ENCODE measurements at places on chromosomes 3 and 15.

DNA sequence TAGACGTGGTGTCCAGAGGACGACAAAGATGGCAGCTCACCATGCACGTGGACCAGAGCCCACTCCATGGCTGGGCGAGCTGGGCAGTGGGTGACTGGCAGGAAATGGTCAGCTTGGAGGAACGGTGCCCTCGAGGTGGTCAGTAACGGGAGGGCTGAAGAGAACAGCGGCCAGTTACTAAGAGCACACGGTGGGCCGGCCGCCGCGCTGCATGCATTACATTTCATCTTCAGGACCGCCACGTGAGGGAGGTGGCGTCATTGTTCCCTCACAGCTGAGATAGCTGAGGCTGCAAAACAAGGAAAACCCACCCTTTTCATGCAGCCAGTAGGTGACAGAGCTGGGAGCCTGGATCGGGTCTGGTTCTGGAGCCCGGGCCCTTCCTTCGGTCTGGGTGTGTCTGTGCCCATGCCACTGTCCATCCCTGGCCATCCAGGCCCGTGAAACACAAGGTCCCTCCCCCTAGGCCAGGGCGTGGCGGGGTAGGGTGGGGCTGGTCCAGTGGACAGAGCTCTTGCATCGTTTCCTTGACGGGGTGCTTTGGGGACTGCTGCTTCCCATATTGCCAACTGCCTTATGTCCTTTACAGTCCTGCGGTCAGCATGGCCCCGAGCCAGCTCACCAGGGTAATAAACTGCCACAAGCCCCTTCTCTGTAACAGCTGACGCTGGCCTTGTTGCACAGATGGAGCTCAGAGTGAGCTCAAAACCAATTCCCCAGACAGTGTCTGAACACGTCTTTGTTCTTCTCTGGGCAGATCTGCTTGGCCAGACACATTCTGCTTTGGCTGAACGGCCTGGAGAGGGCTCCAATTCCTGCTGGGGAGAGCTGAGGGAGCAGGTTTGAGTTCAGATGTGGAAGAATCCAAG is 51.8 kb downstream of the RGMA start:
- DNase-seq: no peak

GRCh38 chr3:169563775-169564059 is 99.8 kb downstream of the MECOM start:
- no peak for DNase-seq

GRCh38 chr3:125142420-125142778 is 70.1 kb downstream of the SLC12A8 start:
- DNase-seq: no peak

- no peak for DNase-seq
Observed at GRCh38 chr15:97961067-97961954, 808 bp downstream of the ARRDC4 start.

DNA sequence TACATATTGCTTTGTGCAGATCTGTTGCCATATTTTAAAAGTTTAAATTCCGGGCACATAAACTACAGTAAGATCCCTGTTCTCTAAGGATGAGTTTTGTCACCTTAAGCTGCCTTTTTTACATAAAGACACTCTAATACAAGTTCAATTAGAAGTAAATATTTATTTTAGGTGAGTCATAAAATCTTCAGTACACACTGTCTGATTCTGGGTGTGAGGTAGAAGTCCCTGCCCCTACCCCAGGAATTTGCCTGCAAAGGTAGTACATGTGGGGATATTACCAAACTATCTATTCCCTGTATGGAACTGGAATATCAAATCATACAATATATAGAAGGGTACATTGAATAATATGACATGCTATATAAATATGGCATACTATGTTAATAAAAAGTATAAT is 6.3 kb downstream of the SCG3 start:
- DNase-seq: no peak

DNA sequence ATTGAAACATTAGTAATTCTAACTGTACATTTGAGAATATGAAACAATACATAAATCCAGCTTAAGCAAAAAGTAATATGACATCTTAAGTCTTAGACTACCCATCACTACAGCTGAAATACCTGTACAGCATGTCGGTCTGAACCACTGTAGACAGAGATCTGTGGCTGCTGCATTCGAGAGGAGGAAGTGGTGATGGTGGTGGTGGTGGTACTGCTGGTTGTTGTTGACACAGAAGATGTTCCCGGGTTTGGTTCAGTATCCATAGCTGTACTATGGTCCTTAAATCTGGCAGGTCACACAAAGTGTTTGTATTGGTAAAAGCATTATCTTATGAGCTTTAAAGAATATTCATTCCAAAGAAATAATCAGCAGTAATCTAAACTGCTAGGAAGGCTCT is 2.9 kb downstream of the PHC3 start:
- DNase-seq: no peak

DNA sequence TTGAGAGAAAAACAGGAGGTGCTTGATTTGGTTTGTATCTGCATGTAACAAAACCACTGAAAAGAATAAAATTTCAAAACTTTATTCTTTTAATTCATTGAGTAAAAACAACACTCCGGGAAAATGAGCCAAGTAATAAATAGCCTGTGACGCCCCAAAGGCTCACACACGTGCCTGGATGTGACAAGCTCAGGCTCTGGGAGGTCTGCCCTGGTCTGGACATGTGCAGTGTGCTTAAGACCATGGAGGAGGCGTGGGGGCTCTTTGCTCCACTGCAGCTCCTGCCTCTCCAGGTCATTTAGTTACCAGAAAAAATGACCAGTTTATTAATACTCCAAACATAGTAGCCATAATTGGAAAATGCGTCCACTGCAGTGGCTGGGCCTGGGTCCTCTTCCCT is 8.6 kb upstream of the NME9 start:
- DNase-seq: no peak

Measured in NCI-H187 treated with DMSO at 0.1 percent for 48 hours (cell line).